ENCODE measurements at places on chromosomes 16 and 17.

- DNase-seq: no peak
Observed at GRCh38 chr17:64551461-64551860, 44.7 kb downstream of the CEP95 start.

DNA sequence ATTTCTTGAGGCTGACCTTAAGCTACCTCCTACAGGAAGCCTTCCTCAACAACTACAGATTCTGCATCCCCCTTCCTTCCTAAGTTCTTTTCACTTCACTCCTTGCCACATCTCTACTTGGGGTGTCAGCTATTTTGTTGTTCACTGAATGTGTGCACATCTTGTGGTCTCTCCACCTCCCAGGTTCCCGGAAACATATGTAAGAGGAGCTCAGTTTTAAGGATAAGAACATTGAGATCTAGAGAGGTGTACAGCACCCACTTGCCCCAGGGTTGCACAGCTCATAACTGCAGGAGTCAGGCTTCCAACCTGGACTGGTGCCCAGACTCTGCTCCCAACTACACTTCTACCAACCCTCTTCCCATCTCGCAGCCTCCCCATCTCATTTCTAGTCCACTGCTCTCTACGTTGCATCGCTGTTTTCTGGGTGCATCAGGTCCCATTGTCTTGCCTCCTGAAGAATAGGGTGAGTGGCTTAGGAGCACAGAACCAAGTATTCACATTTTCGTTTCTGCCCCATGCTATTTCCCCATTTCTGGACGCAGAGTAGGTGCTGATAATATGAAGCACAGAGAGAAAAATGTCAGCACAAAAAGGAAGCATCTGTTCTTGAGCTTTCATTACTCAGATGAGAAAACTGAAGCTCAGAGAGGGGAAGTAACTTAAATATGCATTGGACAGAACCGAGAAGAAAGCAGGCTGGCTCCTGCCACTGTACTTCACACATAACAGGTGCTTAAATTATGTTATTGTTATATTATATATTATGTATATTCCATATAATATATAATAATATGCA, 292.0 kb upstream of the CCL2 start:
- DNase-seq: no peak

GRCh38 chr16:22018559-22018958, 10.6 kb downstream of the MOSMO start:
- DNase-seq: no peak

GRCh38 chr17:31549121-31549524, 157.6 kb downstream of the RAB11FIP4 start:
- no peak for DNase-seq

DNA sequence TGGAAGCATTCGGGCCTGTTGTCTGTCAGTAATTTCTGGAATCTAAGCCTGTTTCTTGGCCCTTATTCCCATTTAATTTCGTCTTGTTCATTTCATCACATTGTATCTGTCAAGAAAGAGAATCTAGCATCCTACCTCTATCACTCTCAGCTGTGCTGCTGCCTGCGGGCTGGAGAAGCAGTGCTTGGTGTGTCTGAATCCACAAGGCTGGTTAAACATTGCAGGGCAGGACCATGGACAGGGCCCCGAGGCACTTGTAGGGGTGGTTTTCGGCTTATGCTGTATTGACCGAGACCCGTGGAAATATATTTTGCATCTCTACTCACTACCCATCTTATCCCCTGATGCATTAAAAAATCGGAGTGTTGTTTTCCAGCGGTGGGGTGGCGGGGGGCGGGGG, 3.1 kb downstream of the RAB11FIP4 start:
- DNase-seq: no peak

DNA sequence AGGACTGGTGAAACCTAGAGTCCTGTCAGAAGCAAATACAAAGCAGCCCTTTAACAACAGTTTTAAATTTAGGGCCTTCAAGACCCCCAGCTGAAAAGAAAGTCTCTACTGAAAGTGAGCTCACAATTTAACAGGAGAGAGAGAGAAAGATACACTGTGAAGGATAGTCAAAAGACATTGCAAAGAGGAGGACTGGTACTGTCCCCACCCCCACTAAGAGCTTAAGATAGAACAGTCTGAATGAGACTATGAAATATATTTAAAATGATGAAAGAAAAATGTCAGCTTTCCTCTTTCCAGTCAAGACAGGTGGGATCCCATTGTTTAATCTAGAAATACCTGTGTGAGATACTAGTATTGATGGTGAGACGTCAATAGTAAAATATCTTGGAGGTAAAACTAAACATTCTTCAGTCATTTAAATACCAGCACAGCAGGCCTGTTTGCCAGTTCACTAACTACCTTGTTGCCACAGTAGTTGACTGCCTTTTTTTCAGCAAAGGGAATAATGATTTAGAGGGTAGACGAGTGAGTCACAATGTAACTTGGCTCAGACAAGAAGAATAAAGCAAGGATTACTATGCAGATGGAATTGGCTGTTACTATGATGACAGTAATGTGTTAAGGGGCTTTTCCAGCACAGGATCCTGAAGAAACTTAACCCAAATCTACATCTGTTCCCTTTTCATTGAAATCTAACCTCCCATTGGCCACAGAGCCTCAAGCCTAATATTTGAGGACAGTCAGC, 47.2 kb upstream of the RASL10B start:
- DNase-seq: no peak

DNA sequence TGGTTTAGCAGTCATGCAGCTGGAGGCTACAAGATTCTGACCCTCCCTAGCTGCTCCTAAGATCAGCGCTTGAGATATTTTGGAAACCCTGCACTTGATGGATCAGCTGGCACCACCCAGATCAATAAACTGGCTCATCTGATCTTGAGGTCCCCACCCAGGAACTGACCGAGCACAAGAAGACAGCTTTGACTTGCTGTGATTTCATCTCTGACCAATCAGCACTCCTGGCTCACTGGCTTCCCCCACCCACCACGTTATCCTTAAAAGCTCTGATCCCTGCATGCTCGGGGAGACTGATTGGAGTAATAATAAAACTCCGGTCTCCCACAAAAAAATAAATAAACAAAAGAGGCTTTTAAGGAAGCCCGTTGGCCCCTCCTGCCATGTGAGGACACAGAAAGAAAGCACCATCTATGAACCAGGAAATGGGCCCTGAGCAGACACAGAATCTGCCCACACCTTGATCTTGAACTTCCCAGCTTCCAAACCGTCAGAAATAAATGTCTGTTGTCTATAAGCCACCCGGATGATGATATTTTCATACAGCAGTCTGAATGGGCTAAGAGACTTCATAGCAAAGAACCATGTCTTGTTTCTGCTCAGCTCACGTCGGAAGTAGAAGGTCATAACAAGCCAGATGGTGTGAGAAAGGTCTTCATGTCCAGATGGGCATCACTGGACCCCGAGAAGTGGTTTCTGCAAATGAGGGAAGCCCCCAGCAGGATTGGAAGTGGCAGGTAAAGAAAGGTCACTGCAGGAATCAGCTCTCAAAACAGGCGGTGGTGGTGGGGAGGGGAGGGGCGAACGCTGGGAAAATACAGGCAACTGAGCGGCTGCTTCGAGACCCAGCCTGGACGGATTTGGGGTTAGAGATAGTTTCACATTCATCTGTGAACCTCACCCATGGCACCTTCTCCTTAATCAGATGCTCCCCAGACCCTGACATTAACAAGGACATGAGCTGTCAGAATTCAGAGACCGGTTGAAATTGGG, 19.8 kb upstream of the RPH3AL start:
- no peak for DNase-seq

GRCh38 chr17:73783945-73784603, 139.8 kb upstream of the SDK2 start:
- DNase-seq: no peak
